ENCODE measurements at places on chromosomes 13 and 19.

DNA sequence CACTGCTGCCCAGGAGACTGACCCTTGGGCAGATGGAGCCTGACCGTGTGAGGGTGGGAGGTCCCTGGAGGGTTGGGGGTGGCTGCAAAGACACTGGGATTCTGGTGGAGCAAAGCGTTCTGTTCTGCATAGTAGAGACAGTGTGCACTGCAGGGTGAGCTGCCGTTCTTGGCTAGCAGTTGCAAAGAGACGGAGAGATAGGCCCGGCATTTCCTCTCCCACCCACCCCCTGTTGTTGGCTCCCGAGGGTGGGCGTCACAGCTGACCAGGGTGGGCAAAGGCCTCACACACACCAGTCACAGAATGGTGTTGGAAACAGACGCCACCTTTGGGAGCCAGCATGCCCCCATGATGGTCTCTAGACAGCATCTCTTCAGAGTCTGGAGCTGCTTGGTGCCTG, 11.4 kb downstream of the TMEM255B start:
- no peak for DNase-seq

- no peak for DNase-seq
These were observed at the start of gene LHB for GRCh38 chr19:49017041-49017665. Gene LHB, minus strand, starts transcription at chr19:49017091. Its CDS starts 10 bp downstream, at chr19:49017081.

DNA sequence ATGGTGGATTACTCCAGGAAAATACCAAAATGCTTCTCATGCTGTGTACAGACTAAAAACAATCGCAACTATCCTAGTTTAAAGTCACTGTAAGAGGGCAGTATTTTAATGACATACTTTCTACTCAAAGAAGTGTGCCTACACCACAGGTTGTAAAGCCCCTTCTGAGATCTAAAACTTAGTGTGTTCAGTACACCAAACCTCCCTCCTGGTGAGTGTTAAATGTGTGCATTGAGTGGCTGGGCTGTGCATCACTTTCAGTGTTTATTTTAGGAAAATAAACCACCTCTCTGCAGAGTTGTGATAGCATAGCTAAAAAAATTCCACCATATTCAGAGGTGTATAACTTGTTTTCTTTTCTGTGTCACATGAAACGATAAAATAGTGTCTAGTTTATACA, 263.7 kb downstream of the DACH1 start:
- DNase-seq = no peak

GRCh38 chr19:17394891-17395415, 957 bp upstream of the CCDC194 start:
- DNase-seq = peak; percentile 27

GRCh38 chr13:87680298-87680697, 9.1 kb downstream of the SLITRK5 start:
- DNase-seq = no peak

DNA sequence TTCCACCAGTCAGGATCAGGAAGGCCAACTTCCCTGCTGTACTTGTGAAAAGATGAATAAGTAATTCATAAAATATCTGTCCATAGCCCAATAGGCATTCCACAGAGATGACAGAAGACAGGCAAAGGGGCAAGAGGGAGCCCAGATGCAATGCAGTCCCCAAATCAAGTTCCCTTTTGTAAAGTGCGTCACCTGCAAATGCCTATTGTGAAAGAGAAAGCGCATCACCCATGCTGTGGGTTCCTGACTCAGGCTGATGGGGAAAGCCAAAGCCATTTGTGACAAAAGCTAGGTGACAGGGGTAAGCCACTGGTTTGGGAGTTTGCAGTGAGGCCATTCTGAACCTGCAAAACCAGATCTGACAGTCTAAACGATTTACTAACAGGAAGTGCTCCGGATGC, 157.5 kb upstream of the ZNF536 start:
- no peak for DNase-seq

All from LoVo (cell line).